ENCODE measurements at places on chromosomes 4 and X. TPM values are rescaled to one million over a fixed set of nuclear protein-coding genes. Genes with fewer than 3 reads are reported as not detected.
A peak's percentile ranks its signal among the peaks of the same experiment; 100 is the strongest.

DCLK2 gene
- not detected for total RNA-seq

RBMXL3 gene
- total RNA-seq = not detected

CDK16 gene
- 88.3 TPM for total RNA-seq

IL2 gene
- total RNA-seq = 147 TPM

- no peak for DNase-seq
These were observed 180.2 kb upstream of the EOLA2 start for GRCh38 chrX:150118476-150118875.

GRCh38 chrX:100747090-100747489, 15.2 kb upstream of the SYTL4 start:
- no peak for DNase-seq

DNA sequence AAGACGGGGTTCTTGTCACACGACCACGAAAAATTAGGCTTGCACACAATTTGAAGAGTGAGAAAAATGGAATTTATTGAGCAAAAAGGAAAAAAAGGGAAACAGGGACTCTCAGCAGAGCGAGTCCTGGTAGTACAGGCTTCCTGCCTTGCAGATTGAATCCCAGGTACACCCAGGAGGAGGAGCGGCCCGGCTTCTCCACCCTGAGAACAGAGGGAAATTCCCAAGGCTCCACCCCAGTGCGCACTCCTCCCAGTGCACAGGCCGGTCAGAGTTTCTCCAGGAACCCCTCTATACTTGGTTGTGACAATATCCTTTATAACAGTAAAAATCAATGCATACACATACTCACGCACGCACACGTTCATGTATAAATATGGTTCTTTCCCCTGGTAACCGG, 22.0 kb downstream of the SLC4A4 start:
- DNase-seq = no peak

DNA sequence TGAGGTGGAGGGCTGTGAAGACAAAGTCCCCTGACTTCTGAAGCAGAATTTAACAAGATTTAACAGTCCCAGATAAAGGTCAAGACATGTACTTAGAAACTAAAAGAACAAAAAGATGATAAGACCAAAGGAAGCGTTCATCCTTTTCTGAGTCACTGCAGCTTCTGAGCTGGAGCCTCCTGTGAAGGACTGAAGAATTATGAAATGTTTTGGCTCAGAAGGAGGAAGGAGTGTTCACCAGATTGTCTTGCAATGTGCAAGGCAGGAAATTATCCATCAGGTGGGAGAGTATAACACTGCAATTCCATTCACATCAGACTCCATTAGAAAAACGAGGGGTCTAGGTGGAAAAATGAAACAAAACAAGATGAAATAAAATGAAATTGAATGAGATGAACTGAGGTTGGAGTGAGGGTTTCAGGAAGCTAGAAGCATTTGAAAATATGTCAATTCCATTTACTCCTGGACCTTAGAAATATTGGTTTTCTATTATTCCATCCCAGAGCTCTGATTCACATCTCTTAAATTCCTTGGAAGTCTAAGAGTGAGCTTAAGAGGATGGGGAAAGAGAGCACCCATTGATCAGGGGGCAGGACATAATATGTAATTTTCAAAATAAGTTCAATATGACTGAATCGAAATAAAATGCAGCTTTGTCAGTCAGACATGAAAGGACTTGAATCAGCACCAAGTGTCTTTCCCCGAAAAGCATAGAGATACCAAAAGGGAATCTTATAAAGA, 186.1 kb upstream of the LNX1 start:
- no peak for DNase-seq

DNA sequence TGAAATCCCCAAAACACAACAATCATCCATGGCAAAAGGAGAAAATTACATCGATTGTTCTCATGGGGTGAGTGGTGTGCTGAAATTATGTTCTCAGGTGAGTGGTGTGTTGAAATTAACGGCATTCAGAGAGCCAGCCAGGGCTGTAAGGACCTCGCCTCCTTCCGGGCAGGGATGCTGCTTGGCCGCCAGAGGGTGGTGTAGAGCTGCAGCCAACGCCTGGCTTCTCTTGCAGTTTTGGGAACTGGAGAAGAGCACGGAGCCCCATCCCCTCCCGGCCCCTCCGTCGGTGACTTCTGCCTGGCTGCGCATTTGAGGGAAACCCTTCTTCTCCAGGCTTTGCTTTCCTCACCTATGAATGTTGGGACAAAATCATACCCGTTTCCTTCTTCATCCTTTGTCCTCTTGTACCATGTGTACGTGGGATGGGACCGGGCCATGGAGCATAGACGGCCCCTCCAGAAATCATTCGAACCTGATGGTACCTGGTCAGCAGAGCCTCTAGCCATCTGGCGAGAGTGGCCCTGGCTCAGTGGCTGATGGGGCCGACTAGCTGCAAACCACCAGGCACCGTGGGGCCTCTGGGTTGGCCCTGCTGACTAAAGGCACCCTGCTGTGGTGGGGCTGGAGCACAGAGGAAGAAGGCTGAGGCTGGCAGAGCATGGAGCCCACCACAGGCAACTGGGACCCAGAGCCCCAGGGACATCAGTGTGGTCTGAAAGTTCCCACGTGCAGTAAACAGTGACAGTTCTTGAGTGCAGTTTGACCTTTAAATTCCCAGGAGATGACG, 28.4 kb downstream of the TRMT44 start:
- peak; percentile 72 for DNase-seq

- no peak for DNase-seq
These were observed 465.1 kb upstream of the GALNTL6 start for GRCh38 chr4:171348090-171348489.

GRCh38 chrX:20267931-20268701, 1.4 kb upstream of the RPS6KA3 start:
- DNase-seq = peak; percentile 22

DNA sequence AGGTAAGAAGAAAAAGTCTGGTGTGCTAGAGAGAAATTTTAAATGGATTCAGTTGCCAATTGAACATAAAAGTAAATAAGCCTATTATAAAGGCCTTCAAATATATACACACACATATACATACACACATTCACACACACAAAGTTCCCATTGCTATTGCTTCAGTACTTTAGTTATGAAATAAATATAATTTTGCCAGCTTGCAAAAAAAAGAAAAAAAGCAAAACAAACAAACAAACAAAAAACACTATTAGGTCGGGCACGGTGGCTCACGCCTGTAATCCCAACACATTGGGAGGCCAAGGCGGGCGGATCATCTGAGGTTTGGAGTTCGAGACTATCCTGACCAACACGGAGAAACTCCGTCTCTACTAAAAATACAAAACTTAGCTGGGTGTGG, 80.3 kb downstream of the SPIN4 start:
- DNase-seq = no peak

DNA sequence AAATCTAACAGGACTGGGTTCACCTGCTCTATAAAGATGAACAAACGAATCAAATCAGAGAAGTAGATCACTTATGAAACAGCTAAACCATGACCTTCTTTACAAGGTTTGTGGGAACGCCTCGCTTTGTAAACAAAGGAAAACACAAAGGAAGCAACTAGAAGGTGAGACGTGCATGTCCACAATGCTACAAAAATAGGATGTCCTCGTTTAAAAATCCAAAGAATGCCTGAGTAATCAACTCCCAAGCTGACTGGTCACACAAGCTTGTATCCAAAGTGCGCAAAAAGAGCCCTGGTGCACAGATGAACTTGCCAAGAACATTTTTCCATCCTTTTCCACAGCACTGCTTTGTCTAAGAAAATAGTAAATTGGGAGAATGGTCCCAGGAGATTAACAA, 6.3 kb upstream of the SH3KBP1 start:
- DNase-seq = no peak

GRCh38 chr4:183158062-183158461, 59.0 kb downstream of the WWC2 start:
- no peak for DNase-seq

- no peak for DNase-seq
These were observed 1801.3 kb upstream of the PCDH10 start for GRCh38 chr4:131347816-131348215.

- no peak for DNase-seq
These were observed 413 bp downstream of the PDK3 start for GRCh38 chrX:24465532-24465865.

GRCh38 chr4:116082808-116083366, 969.5 kb upstream of the NDST4 start:
- no peak for DNase-seq

- peak; percentile 43 for DNase-seq
These were observed 419 bp downstream of the ADD1 start for GRCh38 chr4:2843941-2844584.

GRCh38 chr4:52641854-52642563, 17.1 kb downstream of the USP46 start:
- DNase-seq = peak; percentile 29

- DNase-seq = peak; percentile 43
These were observed 236.1 kb downstream of the OPHN1 start for GRCh38 chrX:68196939-68197791.

- no peak for DNase-seq
These were observed 9.6 kb downstream of the UBA6 start for GRCh38 chr4:67691328-67691727.

DNA sequence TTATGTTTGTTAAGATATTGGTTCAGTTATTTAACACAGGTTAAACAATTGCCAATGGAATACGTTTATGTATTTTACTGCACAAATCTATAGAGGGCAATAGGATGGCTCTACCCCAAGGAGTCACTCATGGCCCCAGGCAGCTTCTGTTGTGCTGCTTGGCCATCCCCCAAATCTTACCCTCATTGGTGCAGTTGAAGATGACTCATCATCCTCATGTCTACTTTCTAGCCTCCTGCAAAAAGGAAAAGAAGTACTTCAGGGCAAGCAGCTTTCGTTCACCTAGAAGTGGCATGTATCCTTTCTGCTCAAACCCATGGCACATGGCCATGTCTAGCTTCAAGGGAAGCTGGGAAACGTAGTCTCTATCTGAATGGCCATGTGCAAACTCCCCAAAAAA, 14.2 kb downstream of the PHOX2B start:
- DNase-seq = no peak

DNA sequence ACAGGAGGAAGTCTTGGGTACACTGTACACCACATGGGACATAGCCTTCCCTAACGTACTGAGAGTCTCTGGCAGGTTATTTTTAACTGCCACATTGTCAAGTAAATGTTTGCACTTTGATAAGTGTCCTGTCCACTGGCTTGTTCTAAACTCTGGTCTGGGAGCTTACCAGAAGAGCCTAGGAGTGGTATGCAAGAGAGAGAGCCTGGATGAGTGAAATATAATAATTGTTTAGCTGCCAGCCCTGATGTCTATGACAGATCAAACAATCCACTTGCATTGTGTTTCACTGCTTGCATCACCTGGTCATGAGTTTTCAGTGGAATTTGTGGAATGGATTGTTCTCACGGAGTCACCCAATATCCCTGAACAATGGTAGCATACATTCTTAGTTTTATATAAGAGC, 91.6 kb downstream of the SHROOM3 start:
- no peak for DNase-seq

GRCh38 chr4:147847751-147848590, 116.1 kb downstream of the ARHGAP10 start:
- no peak for DNase-seq

GRCh38 chr4:22969287-22969896, 276.7 kb downstream of the GBA3 start:
- DNase-seq = no peak

DNA sequence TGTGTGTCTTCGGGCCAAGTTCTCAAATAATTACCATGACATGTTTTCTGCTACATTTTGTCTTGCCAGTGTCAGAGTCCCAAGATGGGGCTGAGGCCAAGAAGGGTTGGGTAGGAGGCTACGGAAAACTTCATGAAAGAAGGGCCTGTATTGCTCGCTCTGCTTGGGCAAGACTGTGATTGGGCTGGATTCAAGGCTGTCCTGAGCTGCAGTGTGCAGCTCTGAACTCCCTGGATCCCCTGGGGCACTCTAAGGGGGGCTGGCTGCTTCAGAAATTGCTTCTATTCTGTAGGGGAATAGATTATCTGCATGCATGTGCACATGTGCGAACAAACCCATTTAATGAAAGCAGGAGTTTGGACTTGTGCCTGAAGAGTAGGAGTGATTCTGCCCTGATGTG, 13.6 kb downstream of the TSPAN6 start:
- DNase-seq = no peak

DNA sequence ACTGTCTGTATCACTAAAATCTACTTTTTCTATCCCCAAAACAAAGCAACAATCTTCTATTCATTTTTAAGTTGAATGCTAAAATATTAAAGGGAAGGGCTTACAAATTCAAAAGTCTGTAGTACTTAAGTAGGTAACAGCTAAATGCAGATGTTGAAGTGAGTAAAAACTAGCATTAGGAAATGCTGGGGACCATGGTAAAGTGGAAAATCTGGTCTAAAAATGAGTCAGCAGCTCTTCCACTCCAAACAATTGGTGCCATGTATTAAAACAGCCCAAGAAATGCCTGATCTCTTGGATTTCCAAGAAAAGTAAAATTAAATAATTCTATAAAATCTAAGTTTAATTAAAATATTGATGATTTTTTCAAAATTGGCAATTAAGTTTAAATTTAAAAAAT, 73.3 kb upstream of the PPP3CA start:
- DNase-seq = no peak

DNA sequence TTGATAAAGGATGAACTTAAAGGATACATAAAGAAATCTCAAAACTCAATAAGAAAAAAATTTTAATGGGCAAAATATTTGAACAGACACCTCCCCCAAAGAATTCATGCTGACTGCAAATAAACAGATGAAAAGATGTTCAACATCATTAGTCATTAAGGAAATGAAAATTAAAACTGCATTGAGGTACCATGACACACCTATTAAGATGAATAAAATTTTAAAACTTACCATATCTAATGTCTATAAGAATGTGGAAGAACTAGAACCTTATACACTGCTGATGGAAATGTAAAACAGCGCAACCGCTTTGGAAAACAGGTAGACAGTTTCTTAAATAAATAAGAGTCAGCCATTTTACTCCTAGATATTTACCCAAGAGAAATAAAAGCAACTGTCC, 266.8 kb upstream of the TET2 start:
- DNase-seq = no peak

- DNase-seq = peak; percentile 68
These were observed 88.4 kb downstream of the FRMPD3 start for GRCh38 chrX:107537815-107538214.

Measured in activated naive CD4-positive, alpha-beta T cell treated with anti-CD3 and anti-CD28 coated beads for 36 hours (primary cell).